ENCODE measurements at places on chromosomes 11 and 22.

DNA sequence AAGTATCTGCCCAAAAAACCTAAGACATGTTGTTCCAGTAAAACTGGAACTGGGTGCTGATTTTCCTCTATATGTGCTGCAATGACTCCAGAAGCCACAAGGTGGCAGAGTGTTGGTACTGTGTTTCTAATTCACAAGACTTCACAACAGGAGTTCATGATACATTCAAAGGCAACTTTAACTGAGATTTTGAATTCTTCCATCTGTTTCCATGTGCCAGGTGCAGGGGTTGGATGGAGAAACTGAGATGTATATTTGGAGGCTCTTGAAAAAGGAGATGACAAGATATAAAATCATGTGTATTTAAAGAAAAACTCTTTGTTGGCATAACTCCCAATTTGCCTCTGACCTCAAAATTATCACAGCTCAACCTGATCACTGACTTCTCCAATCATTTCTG is 1098.6 kb upstream of the CCDC90B start:
- H3K4me3 ChIP-seq: no peak overlapping the region
- DNase-seq: no peak
- H3K27ac ChIP-seq: no peak overlapping the region
- no peaks in the 10 kb centered on the region for H3K4me1 ChIP-seq
- H3K27me3 ChIP-seq: no peaks in the 10 kb centered on the region

DNA sequence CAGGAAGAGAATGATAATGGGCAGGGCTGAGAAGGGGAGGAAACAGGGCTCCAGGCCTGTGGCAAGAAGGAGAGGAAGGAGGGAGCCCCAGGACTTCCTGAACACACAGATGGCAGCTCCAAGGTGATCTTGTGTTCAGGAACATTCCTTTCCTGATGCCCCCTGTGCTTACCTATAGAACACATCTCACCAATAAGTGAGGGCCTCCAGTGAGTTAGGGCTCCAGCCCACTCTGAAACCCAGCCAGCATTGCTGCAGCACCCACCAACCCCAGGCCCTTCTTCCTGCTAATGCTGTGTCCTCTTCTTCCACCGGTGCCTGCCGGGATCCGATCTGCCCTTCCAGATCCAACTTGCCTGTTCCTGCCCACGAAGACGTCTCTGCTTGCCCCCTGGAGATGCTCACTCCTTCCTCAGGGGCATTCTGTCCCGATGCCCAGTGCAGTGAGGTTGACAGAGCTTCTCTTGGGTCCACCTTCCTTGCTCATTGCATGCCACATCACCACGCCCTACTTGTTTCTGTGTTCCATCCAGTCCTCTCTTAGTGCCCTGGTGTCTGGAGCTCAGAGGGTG is 17.4 kb downstream of the ANKK1 start:
- H3K36me3 ChIP-seq: no peaks in the 10 kb centered on the region
- no peak overlapping the region for H3K4me3 ChIP-seq
- H3K4me1 ChIP-seq: no peaks in the 10 kb centered on the region
- H3K27ac ChIP-seq: no peak overlapping the region
- DNase-seq: no peak

GRCh38 chr11:116962108-116962507 is 124.7 kb upstream of the APOA1 start:
- peaks cover 18% of the 10 kb centered on the region for H3K4me1 ChIP-seq
- no peak overlapping the region for H3K4me3 ChIP-seq
- H3K36me3 ChIP-seq: no peaks in the 10 kb centered on the region
- no peak overlapping the region for H3K27ac ChIP-seq
- no peak for DNase-seq

- no peak for DNase-seq
- no peaks in the 10 kb centered on the region for H3K27me3 ChIP-seq
- H3K27ac ChIP-seq: no peak overlapping the region
- H3K4me3 ChIP-seq: no peak overlapping the region
- no peaks in the 10 kb centered on the region for H3K36me3 ChIP-seq
Observed at GRCh38 chr11:87063982-87064381, 26.2 kb downstream of the TMEM135 start.

- no peaks in the 10 kb centered on the region for H3K27me3 ChIP-seq
- no peak overlapping the region for H3K27ac ChIP-seq
- no peaks in the 10 kb centered on the region for H3K4me1 ChIP-seq
- no peak for DNase-seq
- no peak overlapping the region for H3K4me3 ChIP-seq
Observed at GRCh38 chr11:56624661-56625110, 10.0 kb upstream of the OR5M1 start.

DNA sequence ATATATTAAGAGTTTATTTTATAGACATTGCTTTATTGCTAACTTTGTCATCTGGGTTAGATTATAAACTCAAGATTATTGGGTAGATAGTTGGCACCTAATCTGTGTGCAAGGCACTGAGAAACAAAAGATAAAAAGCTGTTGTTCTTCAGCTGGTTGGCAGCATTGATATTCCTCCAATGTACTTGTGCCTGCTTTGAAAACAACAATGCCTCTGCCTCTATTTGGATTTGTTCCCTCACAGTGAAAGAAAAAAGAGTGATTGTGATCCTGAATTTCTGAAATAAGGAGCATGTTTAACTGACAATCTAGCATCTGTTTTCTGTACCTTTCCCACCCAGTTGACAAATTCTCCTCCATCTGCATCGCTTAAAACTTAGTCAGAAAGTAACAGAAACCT is 98.3 kb downstream of the TYR start:
- H3K27ac ChIP-seq: no peak overlapping the region
- H3K4me1 ChIP-seq: no peaks in the 10 kb centered on the region
- no peaks in the 10 kb centered on the region for H3K36me3 ChIP-seq
- DNase-seq: no peak
- no peak overlapping the region for H3K4me3 ChIP-seq
- no peaks in the 10 kb centered on the region for H3K27me3 ChIP-seq

DNA sequence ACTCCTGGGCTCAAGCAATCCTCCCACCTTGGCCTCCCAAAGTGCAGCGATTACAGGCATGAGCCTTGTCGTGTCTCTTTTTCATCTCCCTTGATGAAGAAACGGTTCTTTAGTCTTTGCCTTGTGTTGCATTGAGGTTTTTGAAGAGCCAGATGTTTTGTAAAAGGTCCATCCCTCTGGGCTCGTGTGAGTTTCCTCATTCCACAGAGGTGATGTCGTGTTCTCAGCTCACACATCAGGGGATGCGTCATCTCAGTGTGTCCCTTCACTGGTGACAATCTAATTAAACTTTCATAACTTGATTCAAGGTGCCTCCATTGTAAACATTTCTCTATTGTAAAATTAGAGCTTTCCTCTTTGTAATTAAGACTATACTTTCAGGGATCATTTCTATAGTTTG is 29.7 kb upstream of the TEF start:
- no peak overlapping the region for H3K4me3 ChIP-seq
- peaks cover 13% of the 10 kb centered on the region for H3K4me1 ChIP-seq
- no peak for DNase-seq
- no peaks in the 10 kb centered on the region for H3K27me3 ChIP-seq

DNA sequence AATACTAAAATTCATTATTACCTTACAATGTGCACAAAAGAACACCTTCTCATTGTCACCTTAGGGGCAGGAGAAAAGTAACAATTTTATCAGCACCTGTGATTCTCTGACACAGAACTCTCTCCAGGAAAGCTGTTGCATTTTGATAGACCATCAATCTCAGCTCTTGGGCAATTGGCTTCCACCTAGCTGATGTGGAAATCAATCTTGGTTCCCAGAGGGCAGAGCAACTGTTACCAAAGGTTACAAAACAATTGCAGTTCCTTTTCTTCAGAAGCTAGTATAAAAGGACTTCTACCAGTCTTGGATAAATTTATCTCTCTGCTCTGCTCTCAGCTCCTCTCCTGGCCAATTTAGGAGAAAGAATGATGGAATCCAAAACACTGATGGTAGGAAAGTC is 157.8 kb upstream of the DDI1 start:
- H3K27me3 ChIP-seq: no peaks in the 10 kb centered on the region
- H3K4me3 ChIP-seq: no peak overlapping the region
- H3K36me3 ChIP-seq: no peaks in the 10 kb centered on the region
- H3K4me1 ChIP-seq: no peaks in the 10 kb centered on the region

GRCh38 chr11:64406221-64406946 is 47.4 kb downstream of the RPS6KA4 start:
- H3K27me3 ChIP-seq: no peaks in the 10 kb centered on the region
- no peak overlapping the region for H3K4me3 ChIP-seq
- peak; percentile 72 for DNase-seq
- no peaks in the 10 kb centered on the region for H3K36me3 ChIP-seq
- no peak overlapping the region for H3K27ac ChIP-seq

GRCh38 chr11:133555034-133555433 is 22.7 kb upstream of the OPCML start:
- H3K4me3 ChIP-seq: no peak overlapping the region
- no peaks in the 10 kb centered on the region for H3K36me3 ChIP-seq
- H3K27me3 ChIP-seq: peaks cover 14% of the 10 kb centered on the region

DNA sequence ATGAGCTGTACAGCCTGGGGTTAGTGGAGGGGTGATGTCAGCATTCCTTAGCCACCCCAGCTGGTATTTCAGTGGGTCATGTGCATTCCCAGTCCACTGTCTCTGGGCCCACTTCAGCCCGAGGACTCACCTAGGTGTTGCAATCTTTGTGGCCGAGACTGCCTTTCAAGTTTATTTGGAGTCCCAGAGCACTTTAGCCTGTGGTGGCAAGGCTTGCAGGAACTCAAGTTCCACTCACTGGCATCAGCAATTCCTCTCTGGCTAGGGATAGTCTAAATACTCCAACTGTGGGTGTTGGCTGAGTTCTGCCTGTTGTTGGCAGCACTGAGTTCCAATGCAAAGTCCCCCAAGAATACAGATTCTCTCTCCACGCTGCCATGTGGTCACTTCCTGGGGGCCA is 191.6 kb upstream of the PGR start:
- H3K36me3 ChIP-seq: no peaks in the 10 kb centered on the region
- H3K4me3 ChIP-seq: no peak overlapping the region
- H3K4me1 ChIP-seq: no peaks in the 10 kb centered on the region
- H3K27ac ChIP-seq: no peak overlapping the region
- no peaks in the 10 kb centered on the region for H3K27me3 ChIP-seq

- no peak overlapping the region for H3K27ac ChIP-seq
- H3K4me1 ChIP-seq: no peaks in the 10 kb centered on the region
- H3K27me3 ChIP-seq: no peaks in the 10 kb centered on the region
- no peak overlapping the region for H3K4me3 ChIP-seq
- no peak for DNase-seq
Observed at GRCh38 chr11:88695689-88696414, 358.3 kb upstream of the CTSC start.

DNA sequence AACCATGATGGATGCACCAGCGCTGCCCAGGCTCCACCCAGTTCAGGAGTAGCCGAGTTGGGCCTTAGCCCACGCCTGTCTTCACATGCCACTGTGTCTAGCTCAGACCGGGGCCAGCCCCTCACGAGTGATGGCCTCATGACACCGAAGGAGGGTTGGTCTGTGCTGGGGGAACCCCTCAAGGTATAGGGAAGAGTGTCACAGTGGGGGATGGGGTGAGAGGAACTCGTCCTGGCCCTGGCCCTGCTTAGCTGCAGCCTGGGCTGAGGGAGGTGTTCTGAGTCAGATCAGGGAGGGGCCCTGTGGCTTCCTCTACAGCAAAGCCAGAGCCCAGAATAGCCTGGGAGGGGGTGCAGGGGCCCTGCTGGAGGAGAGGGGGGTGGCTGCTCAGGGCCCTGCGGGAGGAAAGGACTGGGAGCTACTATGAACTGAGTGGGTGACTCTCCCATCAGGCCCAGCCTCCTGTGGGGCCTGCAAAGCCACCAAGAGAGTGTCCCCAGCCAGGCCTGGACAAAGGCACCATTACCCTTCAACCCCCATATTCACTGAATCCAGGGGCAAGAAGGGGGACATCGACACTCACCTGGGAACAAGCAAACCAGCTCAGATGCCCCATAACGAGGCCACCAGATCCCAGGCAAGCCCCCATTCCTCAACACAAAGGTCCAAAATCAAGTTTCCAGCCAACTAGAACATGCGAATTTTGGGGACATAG is 41.2 kb downstream of the IGLL5 start:
- H3K27me3 ChIP-seq: peaks cover 11% of the 10 kb centered on the region
- no peaks in the 10 kb centered on the region for H3K36me3 ChIP-seq
- H3K4me3 ChIP-seq: no peak overlapping the region
- no peak overlapping the region for H3K27ac ChIP-seq
- H3K4me1 ChIP-seq: peaks cover 11% of the 10 kb centered on the region

GRCh38 chr22:39617970-39618757 is 47.6 kb downstream of the CACNA1I start:
- H3K4me3 ChIP-seq: no peak overlapping the region
- no peak for DNase-seq
- H3K27ac ChIP-seq: no peak overlapping the region
- peaks cover 5% of the 10 kb centered on the region for H3K27me3 ChIP-seq

DNA sequence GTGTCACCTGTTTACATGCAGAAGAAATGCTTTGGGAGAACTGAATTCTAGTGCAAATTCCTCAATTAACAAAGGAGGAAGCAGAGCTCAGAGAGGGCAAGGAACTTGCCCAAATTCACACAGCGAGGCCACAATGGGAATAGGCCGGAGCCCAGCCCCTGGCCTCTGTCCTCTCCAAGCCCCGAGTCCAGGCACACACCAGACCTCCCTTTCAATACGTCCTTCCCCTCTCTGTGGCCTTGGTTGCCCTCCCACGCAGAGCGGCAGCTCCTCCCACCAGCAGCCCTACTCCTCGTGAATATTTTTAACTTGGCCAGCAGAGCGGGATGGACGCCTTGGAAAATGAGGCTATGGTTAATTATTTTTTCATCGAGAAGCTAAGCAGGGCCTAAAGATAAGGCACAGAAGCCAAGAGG is 1.6 kb upstream of the CARD10 start:
- no peak overlapping the region for H3K4me3 ChIP-seq
- H3K27ac ChIP-seq: peak overlapping the region; percentile 53
- peaks cover 16% of the 10 kb centered on the region for H3K4me1 ChIP-seq
- peaks cover 12% of the 10 kb centered on the region for H3K27me3 ChIP-seq
- DNase-seq: no peak

DNA sequence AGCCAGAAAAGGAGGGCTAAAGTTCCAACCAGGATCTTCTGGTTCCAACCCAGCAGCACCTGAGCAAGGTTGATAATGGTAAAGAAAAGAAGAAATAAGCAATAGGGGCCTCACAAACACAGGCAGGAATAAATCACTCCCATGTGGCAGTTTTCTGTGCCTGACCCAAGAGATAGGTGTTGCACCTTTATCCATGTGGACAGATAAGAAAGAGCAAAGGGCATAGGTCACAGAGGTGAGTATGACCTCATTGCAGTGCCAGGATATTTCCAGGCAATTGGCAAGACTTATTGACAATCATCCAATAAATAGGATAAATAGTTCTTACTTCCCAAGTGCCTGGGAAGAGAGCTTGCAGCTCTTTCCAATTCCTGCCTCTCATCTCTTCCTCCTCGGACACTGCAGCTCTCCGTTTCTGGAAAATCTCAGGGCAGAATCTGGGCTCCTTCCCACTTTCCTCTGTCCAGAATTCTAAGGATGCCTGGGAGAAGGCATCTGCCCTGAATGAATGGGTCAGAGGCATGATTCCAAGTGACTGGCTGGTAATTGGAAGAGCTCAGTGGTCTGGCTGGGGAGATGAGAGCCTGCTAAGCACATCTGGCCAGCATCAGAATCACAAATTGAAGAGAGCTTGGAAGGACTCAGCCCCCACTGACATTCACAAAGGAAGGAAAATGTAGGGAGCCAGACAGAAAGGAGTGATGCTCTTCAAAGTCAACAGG is 14.5 kb upstream of the LRRC55 start:
- DNase-seq: no peak
- no peak overlapping the region for H3K4me3 ChIP-seq
- H3K27me3 ChIP-seq: no peaks in the 10 kb centered on the region
- no peaks in the 10 kb centered on the region for H3K36me3 ChIP-seq
- H3K27ac ChIP-seq: no peak overlapping the region

GRCh38 chr22:29932136-29932535 is 49.2 kb downstream of the MTMR3 start:
- no peak overlapping the region for H3K4me3 ChIP-seq
- no peaks in the 10 kb centered on the region for H3K36me3 ChIP-seq
- H3K4me1 ChIP-seq: peaks cover 34% of the 10 kb centered on the region
- DNase-seq: no peak
- no peaks in the 10 kb centered on the region for H3K27me3 ChIP-seq
- no peak overlapping the region for H3K27ac ChIP-seq
